Psoas muscle (tissue), 8 donors: ENCODE measurements at places on chromosomes 12 and 14. TPM values are rescaled to one million over a fixed set of nuclear protein-coding genes. Genes with fewer than 3 reads are reported as not detected.

DNA sequence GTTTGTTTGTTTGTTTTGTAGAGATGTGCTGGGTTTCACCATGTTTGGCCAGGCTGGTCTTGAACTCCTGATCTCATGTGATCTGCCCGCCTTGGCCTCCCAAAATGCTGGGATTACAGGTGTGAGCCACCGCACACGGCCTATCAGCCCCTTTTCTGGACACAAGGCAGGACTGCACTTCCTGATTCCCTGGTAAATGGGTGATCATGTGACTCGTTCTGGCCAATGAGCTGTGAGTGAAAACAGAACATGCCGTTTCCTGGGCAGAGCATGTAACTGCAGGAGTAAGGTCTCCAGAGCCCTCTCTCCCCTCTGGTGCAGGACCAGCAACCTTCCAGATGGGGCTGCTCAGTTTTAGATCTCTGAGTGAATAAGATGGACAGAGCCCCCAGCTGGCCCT lies 92.7 kb downstream of the ITPK1 start:
- H3K36me3 ChIP-seq = no peaks in the 10 kb centered on the region
- no peak for DNase-seq

DNA sequence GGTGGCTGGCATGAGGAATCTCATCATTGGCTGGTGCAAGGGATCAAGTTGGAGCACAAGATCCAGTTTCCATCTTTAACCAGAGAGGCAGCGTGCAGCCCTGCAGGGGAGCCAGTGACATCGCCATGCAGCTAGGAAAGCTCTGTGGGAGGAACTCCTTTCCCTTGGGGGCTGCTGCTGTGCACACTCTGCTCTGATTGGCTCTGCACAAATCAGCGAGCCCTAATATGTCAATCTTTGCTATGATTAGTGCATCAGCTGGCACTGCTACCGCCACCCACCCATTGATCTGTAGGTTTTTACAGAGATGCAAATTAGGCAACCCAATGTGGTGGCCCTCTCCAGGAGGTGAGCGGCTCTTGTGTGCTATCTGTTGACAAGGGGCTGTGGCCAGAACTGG lies 262.6 kb downstream of the PCNX1 start:
- no peak overlapping the region for H3K4me3 ChIP-seq
- H3K27ac ChIP-seq = no peak overlapping the region
- no peaks in the 10 kb centered on the region for H3K36me3 ChIP-seq
- DNase-seq = no peak

- no peaks in the 10 kb centered on the region for H3K27me3 ChIP-seq
- no peak overlapping the region for H3K27ac ChIP-seq
- no peaks in the 10 kb centered on the region for H3K36me3 ChIP-seq
- no peak for DNase-seq
- no peaks in the 10 kb centered on the region for H3K4me1 ChIP-seq
Observed at GRCh38 chr12:124709722-124710687, 142.6 kb upstream of the NCOR2 start.

GRCh38 chr12:80441921-80442320 lies 2.1 kb upstream of the PTPRQ start:
- no peaks in the 10 kb centered on the region for H3K27me3 ChIP-seq
- no peak for DNase-seq
- H3K4me1 ChIP-seq = no peaks in the 10 kb centered on the region

DNA sequence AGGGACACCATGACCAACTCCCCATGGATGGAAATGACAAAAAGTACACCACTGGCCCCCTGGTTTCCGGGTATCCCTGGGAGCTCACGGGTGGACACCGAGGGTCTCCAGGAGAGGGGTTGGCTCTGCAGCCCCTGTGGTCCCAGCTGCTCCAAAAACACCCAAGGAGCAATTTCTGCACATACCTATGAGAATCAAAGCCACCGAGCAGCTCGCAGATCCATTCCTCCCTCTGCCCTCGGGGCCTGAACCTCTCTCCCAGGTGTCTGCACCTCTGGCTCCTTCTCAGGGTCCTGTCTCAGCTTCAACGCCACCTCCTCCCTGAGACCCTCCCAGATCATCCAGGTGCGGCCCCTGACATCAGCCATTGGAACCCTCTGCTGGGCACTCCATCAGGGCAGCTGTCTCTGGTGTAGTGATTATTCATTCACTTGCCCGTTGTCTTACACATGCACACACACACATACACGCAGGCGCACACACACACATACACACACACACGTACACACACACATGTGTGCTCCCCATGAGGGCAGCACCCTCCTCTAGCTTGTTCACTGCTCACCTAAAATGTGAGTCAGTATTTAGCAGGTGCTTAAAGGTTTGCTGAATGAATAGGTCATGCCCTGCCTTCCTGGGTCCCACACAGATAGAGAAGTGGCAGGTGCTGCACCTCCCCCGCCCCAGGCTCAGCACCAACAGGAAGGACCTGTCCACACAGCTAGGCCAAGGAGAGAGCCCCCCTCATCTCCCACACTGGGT lies 5.9 kb downstream of the RIMBP2 start:
- DNase-seq = no peak
- H3K27ac ChIP-seq = no peak overlapping the region
- H3K4me1 ChIP-seq = no peaks in the 10 kb centered on the region
- peaks cover 33% of the 10 kb centered on the region for H3K27me3 ChIP-seq

DNA sequence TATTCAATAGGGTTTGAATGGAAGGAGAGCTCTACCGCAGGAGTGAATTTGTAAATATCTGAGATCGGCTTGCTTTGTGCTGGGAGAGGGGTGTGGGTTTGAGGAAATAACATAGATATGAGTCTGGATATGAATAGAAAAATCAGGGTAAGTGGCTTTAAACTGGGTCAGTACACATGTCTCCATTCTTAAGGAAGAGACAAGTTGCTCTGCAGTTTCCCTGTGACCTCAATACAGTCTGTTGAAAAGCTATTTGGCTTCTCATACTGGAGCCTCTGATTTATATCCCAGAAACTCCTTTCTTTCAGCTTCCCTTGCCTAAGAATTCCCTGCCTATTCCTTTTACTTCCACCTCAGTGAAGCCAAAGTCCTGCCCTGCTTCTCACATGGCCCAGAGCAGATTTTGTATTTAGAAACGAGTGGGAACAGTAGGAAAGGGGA lies 153.5 kb upstream of the ATF7IP start:
- peaks cover 2% of the 10 kb centered on the region for H3K27me3 ChIP-seq
- H3K27ac ChIP-seq = no peak overlapping the region
- H3K4me1 ChIP-seq = no peaks in the 10 kb centered on the region
- no peak overlapping the region for H3K4me3 ChIP-seq

GRCh38 chr12:22578328-22578727 lies 34.0 kb upstream of the C2CD5 start:
- no peaks in the 10 kb centered on the region for H3K36me3 ChIP-seq
- no peak for DNase-seq
- no peak overlapping the region for H3K4me3 ChIP-seq
- H3K27ac ChIP-seq = no peak overlapping the region
- H3K4me1 ChIP-seq = no peaks in the 10 kb centered on the region
- H3K27me3 ChIP-seq = no peaks in the 10 kb centered on the region

DNA sequence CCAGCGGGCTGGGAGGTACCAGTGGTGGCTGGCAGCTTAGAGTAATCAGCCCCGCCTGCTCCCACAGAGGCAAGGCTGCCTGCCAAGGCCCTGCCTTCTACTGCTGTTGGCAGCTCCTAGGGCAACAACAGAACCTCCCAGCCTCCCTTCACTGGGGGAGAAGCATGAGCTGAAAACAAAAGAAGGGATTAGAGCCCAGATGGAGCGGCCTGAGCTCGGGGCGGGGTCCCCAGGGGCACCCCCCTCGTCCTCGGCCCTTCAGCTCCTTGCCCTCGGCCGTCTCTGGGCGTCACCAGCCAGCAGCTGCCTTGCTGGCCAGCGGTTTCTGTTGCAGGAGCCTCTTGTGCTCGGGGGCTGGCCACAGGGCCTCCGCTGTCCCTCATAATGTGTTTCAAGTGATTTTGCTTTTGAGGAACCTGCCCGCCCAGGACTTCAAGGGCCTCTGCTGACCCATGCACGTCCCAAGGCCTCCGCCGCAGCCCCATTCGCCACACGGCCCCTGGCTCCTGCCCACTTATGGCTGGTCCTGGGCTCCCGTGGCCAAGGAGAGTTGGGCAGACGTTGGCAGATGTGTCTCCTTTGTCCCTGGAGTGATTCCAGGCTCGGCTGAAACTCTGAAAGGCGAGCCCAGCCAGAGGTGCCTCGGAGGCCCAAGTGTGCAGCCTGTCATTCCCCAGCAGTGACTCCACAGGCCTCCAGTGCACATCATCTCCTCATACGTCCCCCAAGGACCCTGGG lies 49.7 kb downstream of the PSMA6 start:
- H3K27me3 ChIP-seq = no peaks in the 10 kb centered on the region
- peaks cover 32% of the 10 kb centered on the region for H3K4me1 ChIP-seq
- H3K4me3 ChIP-seq = peak overlapping the region; percentile 60

DNA sequence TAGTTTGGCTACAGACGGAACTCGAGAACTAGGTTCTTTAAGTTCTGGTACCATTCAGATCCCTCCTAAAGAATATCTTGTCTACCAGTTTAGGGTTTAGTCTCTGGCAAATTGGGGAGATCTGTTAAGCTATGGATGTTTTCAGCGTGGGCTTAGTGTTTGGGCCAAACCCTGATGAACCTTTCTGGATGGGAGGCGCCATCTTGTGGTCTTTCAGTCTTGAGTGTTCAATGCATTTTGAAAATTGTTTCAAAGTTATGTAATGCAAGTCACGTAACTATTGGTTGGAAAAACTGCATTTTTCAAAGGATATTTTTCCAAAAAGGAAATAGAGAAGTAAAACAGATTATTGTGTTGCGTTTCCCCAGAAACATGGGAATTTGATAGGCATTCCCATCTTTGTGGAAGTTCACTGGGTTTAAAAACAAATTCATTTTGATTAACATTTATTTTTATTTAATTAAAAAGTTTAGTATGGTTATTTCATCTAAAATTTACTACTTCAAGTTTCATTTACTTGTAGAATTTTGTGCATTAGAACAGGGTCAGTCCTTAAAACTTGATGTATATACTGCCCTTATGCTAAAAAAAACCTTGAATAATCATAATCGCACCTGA lies 169.0 kb downstream of the PRIMA1 start:
- H3K36me3 ChIP-seq = no peaks in the 10 kb centered on the region
- H3K27me3 ChIP-seq = no peaks in the 10 kb centered on the region
- DNase-seq = no peak

- no peak overlapping the region for H3K27ac ChIP-seq
- no peak for DNase-seq
- no peak overlapping the region for H3K4me3 ChIP-seq
- H3K4me1 ChIP-seq = peaks cover 4% of the 10 kb centered on the region
- H3K27me3 ChIP-seq = no peaks in the 10 kb centered on the region
Observed at GRCh38 chr14:101624536-101624935, 63.2 kb downstream of the DIO3 start.

Gene CLEC6A
- not detected for polyA plus RNA-seq

Gene ENDOU
- polyA plus RNA-seq = not detected

Gene TAS2R19
- polyA plus RNA-seq = 0.08 TPM

Gene INHBC
- polyA plus RNA-seq = 0.05 TPM

Gene TAS2R50
- polyA plus RNA-seq = 0.14 TPM
